ENCODE measurements at places on chromosomes 2 and 18.

GRCh38 chr2:235988271-235989015, 179.7 kb downstream of the GBX2 start:
- no peak for DNase-seq

DNA sequence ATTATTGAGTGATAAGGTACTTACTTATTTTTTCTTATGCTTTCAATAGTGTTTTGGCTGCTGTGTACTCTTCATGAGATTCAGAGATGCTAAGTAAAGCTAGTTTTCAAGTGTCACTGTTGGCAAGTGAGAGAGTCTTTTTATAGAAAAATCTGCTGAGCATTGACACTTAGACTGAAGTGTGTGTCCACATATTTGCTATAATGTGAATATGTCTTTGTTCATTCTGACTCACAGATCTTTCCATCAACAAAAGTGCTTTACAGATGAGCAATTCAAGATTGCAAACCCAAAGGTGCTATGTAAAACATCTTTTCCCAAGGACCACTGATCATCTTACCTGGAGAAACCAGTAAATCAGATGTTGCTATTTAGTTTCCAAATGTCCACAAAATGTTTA, 410.6 kb upstream of the FIGN start:
- DNase-seq = no peak

GRCh38 chr2:14255135-14255820, 377.2 kb upstream of the LRATD1 start:
- no peak for DNase-seq

GRCh38 chr2:37324786-37325624, at the start of gene PRKD3:
PRKD3 (minus strand) TSS chr2:37324833; CDS start chr2:37316524, 8,309 bp downstream.
- peak; percentile 77 for DNase-seq

GRCh38 chr18:75723521-75724340, 296.2 kb upstream of the SMIM21 start:
- DNase-seq = no peak

- DNase-seq = no peak
Observed at GRCh38 chr2:38509314-38509946, 93.3 kb downstream of the HNRNPLL start.

DNA sequence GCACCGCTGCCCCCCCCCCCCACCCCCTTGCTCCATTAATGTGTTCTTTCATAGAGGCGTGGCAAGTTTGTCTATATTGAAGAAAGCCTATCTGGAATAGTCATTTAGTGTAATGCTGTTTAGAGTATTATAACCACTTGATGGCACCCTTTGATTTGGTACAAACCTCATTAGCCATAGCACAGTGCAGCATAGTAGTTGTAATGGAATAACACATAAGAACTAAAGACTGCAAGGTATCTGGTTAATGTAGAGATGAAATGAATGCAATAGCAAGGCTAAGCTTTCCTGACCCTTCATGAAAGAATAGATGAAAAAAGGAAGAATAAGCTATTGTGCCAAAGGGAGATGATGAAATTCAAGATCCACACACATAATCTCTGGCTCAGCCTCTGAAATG, 81.9 kb downstream of the EHBP1 start:
- DNase-seq = no peak

DNA sequence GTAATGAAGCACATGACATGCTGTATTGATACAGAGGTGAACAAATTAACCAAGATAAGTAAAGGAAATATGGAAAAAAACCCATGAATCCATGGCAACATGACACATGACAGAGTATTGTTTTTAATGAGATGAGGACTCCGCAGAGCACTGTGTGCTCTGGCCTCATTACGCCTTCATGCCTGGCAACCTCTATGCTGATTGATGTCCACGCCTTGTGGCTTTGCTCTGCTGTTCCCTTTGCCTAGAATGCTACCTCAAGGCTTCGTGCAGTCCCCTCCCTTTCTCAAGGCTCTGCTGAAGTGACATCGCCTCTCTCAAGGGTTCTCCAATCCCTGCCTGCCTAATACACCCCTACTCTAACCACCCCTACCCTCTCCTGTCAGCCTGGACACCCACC, 8.4 kb downstream of the SIGLEC15 start:
- DNase-seq = no peak

DNA sequence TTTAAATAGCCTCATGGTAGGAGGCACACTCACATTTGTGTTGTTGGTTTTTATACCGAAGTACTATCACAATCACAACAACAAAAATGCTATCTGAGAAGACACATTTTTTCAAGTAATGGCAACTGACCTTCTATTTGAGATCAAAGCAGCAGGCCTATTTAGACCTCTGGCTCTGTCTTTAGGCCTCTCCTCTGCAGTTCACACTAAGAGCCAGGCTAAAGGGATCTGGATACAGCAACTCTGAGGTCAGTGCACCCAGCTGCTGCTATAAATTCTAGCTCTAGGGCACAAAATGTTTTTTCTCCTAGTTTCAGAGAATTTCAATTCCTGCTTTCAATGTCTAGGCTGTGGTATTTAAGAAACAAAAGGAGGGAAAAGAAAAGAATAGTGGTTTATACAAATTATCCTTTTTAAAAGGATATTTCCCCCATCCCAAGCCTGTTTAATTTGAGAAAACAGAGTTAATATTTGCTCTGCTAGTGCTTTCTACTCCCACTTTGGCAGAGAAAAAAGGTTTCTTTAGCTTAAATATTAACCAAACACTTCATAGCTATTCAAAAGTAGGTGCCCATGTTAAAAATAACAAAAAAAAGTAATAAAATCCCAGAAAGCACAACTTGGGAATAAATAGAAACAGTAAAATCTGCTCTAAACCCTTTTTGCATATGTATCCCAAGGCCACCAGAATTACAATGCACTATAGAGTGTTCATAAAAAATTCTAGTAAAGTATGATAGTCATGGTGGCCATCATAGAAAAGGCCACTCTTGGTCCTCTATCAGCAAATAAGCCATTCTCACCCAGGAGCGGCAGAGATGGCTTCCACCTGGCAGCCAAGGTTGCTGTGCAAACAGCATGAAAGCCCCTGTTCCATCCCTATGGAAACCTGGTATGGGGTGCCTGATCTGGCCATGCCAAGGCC, 293.6 kb upstream of the SESTD1 start:
- no peak for DNase-seq

DNA sequence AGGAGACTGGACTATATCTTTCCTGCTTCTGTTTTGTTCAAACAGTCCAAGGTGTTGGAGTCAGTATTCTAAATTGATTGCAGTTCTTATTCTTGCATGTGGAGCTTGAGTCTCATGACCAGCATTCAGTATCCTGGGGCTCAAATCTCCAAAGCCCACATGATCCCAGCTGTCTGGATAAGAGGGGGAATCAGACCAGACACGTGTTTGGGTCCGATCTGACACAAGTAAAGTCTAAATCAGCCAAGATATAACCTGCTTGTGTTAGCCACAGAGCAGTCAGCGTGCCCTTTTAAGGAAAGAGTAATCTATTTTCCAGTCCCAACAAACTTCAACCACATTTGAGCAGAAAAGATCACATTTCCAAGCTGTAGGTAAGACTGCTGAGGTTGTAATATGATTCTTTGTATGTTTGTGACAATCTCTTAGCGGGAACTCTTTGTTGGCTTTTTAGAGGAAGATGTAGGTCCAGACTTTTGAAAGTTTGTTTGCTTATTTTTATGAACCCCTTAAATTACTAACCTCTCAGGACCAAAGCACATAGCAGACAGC, 334.6 kb downstream of the SLC4A3 start:
- DNase-seq = no peak

DNA sequence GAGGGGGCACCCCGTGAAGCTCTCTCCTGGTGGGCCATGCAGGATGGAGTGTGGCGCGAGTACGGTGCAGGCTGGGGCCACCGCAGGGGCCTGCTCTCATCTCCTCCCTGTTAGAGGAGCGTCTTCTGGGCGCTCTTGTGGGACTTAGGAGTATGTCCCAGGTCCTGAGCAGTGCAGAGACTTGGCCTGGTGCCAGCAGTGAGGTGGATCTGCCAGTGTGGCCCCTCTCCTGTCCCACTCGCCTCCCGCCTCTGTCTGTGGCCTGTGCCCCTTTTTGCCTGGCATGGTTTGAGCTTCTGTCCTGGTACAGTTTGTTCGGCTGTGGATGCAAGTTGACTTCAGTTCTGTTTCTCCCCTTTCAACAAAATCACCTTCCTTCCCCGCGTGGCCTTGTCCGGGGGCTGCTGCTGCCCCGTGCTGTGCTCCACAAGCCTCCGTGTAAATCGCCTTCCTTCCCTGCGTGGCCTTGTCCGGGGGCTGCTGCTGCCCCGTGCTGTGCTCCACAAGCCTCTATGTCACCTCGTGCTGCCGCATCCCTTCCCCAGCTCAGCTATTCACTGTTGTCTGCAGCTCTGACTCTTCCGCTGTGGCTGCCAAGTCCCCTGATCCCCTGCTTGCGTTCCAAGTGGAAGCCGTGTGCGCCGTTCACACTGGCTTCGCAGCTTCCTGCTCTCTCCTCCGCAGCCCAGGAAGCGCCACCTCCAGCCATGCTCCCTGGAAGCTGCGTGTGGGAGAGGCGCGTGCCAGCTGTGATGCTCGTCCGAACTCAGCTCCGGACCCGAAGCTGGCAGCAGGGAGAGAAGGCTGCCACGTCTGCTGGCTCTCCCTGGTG, 13.7 kb downstream of the LDLRAD4 start:
- DNase-seq = no peak

- no peak for DNase-seq
Observed at GRCh38 chr2:44075541-44075940, 79.8 kb upstream of the LRPPRC start.

- no peak for DNase-seq
Observed at GRCh38 chr18:58668897-58669296, 2.4 kb upstream of the MALT1 start.

DNA sequence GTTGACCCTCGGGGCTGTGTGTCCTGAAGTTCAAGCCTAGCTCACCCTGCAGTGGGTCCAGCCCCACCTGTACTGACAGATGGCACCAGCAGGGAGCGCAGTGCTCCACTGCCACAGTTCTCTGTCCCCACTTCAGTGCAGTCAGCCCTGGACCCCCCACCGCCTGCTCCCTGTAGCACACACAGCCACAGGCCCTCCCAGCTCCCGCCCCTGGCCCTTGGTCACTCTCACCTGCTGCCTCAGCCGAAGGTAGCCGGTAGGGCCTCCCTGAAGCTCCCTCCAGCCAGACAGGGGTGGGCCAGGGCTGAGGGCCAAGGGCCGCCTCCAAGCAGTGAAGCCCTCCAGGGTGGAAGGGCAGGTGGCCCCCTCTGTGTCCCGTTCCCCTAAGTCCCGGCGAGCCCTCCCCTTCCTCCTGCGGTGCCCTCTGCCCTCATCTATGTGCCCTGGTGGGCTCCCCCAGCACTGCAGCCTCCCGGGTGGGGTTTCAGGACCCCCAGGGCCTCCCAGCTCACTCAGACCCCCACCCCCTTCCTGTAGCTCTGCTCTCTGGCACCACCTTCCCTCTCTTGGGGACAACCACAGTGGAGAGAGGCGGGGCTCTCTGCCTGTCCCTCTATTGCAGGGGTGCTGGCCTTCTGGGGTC, 10.8 kb upstream of the ALPP start:
- DNase-seq = no peak

- no peak for DNase-seq
Observed at GRCh38 chr18:36851202-36851590, 22.3 kb downstream of the KIAA1328 start.

GRCh38 chr18:59672235-59672711, 24.9 kb downstream of the CCBE1 start:
- no peak for DNase-seq

GRCh38 chr2:105906481-105906880, 161.8 kb downstream of the NCK2 start:
- no peak for DNase-seq

- DNase-seq = no peak
Observed at GRCh38 chr2:37523814-37524362, 147.6 kb downstream of the CDC42EP3 start.

DNA sequence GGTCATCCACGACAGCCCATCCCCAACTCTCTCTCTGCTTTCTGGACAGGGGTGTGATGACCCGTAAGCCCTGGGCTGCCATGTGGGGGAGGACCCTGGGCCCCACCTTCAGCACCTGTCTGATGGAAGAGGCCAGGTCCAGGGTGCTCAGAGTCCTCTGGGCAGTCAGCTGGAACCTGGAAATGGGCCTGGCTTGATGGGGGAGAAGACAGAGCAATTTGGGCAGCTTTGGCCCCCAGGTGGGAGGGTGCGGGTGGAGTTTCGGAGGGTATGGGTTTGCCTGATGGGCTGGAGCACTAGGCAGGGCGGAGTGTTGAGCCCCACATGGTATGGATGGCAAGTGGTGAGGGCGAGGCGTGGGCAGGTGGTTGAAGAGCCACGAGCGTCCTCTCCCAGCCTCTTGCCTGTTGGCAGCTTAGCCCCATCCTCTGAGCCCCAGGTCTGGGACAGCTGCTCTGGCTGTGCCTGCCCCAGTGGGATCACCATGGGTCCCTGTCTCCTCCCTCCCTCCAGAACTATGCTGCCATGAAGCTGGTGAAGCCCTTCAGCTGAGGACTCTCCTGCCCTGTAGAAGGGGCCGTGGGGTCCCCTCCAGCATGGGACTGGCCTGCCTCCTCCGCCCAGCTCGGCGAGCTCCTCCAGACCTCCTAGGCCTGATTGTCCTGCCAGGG, 232.7 kb downstream of the DYSF start:
- no peak for DNase-seq

DNA sequence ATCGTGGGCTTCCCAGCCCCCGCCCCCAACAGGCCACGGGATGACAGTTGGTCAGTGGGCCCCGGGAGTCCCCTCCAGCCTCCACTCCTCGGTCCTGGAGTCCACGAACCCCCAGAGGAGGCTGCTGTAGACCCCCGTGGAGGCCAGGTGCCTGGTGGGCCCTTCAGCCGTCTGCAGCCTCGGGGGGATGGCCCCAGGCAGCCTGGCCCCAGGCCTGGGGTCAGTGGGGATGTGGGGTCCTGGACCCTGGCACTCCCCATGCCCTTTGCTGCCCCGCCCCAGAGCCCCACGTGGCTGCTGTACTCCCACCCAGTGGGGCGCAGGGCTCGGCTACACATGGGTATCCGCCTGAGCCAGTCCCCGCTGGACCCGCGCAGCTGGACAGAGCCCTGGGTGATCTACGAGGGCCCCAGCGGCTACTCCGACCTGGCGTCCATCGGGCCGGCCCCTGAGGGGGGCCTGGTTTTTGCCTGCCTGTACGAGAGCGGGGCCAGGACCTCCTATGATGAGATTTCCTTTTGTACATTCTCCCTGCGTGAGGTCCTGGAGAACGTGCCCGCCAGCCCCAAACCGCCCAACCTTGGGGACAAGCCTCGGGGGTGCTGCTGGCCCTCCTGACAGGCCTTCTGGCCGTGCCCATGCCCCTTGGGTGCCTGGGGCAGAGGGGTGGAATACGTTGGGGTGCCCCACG, 7.6 kb downstream of the NEU4 start:
- peak; percentile 3 for DNase-seq

DNA sequence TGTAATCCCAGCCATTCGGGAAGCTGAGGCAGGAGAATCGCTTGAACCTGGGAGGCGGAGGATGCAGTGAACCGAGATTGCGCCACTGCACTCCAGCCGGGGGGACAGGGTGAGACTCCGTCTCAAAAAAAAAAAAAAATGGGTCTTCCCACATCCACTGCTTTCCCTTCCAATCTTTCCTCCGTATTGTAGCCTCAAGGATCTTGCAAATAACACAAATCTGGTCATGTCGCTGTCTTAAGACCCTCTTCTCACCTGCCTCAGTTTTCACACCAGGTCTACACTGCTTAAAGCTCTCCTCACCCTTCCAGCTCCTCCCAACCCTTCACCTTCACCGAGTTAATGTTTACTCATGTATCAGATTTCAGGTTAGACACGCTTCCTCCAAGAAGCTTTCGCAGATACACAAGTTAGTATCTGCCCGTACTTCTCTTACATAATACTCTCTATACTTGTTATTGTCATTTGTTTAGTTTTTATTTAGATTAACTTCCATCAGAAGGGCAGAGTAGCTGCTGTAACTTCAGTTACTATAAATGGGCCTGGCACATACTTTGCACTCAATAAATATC, 1.5 kb downstream of the IER3IP1 start:
- no peak for DNase-seq

- DNase-seq = no peak
Observed at GRCh38 chr2:151695778-151696177, 38.5 kb downstream of the NEB start.
